ENCODE measurements at places on chromosomes 3 and 15.

- DNase-seq, result no peak
Observed at GRCh38 chr3:123370819-123371218, 78.1 kb downstream of the ADCY5 start.

DNA sequence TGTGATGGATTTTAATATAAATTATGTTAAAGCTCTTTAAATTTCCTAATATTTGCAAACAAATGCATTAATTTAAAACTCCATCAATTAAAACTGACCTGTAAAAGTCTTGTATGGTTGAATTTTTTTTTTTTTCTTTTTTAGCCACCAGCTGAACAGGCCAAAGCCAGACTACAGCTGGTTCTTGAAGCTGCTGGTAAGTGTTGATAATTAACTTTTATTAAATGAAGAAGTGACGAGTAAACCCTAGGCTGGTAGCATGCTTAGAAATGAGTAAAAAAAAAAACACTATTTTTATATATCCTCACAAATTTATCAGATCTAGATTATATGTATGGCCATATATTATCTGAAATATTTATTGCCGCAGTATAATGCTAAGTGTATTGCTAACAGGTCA is 216.3 kb upstream of the MLF1 start:
- no peak for DNase-seq

- DNase-seq, result no peak
Observed at GRCh38 chr15:57973534-57973933, 92.0 kb downstream of the ALDH1A2 start.

DNA sequence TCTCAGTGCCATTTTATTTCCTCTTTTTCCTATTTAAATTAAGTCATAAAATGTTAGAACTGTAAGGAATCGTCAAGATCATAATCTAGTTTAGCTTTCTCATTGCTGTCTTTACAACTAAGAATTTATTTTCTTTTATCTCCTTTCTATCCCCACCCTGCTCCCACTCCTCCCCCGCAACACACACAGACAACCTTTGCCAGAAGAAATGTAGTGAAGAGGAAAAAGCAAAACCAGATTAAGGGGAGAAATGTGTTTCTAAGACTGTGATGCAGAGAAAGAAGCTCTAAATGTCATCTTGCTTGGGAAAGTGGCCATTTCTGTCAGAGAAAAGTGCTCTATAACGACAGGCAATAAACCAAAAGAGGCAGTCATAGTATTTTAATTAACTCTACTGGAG is 78.3 kb upstream of the MLF1 start:
- no peak for DNase-seq

- DNase-seq, result no peak
Observed at GRCh38 chr3:89690646-89691045, 583.2 kb downstream of the EPHA3 start.

DNA sequence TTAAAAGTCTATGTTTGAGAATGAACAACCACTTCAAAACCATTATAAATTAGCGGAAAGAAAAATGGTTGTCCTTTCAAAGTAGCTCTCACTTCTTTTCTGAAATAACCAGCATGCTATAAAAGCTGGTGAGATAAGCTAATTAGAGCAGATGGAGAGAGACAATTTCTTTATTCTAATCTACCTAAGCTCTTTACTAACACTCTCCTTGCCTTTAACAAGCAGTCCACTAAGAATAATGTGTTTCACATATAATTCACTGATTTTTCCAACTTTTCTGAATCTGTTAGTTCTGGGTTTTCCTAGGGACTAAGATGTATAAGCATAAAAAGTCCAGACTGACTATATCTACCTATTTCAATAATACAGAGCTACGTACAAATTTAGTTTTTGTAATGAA is at the start of gene IMPG2:
IMPG2 (minus strand) TSS at position 101 of the 400 bp plus-strand sequence. CDS start 203 bp downstream, outside the sequence.
- DNase-seq, result no peak

DNA sequence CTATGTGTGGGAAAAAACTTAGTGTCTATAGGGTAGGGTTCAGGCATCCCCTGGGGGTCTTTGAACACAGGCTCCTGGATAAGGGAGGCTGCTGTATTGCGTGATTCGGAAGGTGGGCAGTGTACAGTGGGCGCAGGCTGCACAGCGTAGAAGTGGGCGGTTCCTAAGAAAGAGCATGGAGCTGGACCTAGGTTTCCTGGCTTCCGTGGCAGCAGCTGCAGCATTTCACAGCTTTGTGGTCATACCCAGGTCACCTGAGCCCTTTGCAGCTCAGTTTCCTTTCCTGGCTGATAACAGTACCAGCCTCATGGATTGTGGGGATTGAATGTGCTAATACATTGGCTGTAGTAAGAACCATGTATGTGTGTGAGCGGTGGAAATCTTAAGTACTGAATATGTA is 22.2 kb downstream of the CFAP100 start:
- DNase-seq, result no peak

- no peak for DNase-seq
Observed at GRCh38 chr3:61674596-61674995, 113.2 kb downstream of the PTPRG start.

GRCh38 chr3:124833710-124834332 is 53.3 kb downstream of the ITGB5 start:
- no peak for DNase-seq

- DNase-seq, result no peak
Observed at GRCh38 chr3:25973122-25973521, 183.2 kb downstream of the OXSM start.

GRCh38 chr15:64753480-64754185 is 21.8 kb downstream of the RBPMS2 start:
- no peak for DNase-seq

DNA sequence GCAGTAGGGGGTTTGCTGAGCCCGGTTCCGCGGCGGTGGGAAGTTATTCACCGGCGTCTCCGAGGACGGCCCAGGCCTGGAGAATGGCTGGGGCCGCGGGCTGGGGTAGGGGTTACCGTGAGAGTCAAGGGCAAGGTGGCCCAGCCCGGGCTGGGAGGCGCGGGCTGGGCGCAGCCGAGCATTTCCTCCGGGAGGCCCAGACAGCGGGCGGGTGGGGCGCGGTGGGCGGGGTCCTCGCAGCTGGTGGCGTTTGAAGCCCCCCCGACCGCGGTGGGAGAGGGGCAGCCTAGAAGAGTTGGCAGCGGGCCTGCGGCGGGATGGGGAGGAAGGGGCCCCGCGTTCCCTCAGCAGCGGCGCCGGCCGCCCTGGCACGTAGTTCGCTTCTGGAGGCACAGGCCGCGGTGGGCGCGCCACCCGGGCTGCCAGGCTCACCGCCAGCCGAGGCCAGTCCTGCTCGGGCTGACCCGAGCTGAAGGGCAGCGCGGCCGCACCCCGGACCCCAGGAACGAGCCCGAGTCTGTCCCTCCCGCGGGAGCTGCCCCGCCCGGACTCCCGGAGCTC is 960 bp upstream of the KLF13 start:
- DNase-seq, result no peak

- DNase-seq, result no peak
Observed at GRCh38 chr3:26713091-26713490, 90.5 kb downstream of the LRRC3B start.

- DNase-seq, result no peak
Observed at GRCh38 chr3:51156147-51156546, 228.9 kb upstream of the MANF start.

GRCh38 chr15:88193415-88193814 is 63.1 kb downstream of the NTRK3 start:
- no peak for DNase-seq

DNA sequence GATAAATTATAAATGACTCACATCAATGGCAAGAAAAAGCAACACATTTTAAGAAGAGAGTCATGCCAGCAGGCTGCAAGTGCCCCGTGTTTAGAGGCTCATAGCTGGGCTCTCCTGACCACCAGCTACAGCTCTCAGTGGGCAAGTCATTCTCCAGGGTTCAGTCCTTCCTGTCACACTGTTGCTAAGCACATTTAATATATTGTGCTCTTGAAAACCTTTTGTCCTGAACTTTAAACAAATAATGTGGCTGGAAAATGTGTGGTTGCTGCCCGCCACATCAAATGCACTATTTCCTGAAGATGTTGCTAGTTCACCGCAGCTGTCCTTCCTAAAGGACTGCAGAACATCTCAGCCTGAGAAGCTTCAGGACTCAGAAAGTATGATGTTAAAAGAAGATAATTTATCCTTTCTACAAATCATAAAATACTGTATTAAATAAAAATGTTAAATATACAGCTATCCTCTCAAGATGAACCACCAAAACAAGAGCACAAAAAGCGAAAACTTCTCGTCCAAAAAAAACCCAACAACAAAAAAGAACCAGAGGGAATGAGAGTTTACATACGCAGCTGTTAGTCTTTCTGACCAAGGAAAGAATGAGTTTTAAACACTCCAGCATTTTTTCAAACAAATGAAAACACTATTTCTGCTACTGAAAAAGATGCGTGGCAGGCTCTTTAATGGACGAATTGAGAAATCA is 951 bp downstream of the TARS3 start:
- DNase-seq, result no peak

DNA sequence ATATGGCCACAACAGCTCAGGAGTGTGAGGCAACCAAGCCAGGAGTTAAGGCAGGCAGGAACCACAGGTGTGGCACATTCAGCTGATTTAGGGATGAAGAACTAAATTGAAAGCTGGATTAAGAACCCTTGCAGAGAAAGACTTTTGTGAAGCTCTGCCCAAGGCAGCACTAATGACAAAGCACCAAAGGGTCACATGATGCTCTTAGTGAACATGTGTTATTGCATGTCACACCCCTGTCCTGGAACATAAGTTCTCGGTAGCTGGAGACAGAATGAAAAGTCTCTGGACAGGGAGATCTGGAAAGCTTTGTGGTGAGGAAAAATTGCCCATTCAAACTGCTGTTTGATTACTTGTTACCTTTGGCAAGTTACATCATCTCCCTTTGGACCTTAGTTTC is 3.2 kb downstream of the EAF1 start:
- no peak for DNase-seq

- peak; percentile 36 for DNase-seq
Observed at GRCh38 chr3:186193534-186194450, 84.9 kb upstream of the ETV5 start.

GRCh38 chr15:88897456-88898194 is 2.3 kb upstream of the HAPLN3 start:
- DNase-seq, result no peak

DNA sequence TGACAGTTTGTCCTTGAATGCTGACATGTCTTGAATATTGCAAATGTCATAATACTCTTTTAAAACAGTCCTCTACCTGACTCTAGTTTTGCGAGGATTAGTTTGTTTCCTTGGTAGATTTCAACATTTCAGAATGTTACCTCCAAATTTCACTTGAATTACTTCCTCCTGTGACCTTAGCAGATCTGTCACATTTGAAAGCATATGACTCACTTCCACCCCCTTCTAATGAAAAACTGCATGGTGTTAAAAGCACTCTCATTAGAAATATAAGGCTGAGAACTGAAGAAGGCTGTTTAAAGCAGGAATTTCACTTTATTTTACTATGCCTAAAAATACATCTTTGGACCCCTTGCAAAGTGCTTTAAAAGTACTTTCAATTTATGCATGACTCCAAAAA is 598.7 kb upstream of the TGFBR2 start:
- no peak for DNase-seq

- no peak for DNase-seq
Observed at GRCh38 chr3:165742351-165742750, 94.9 kb downstream of the BCHE start.
